ENCODE measurements at places on chromosomes 2 and 18.

- H3K4me3 ChIP-seq = no peak overlapping the region
- no peaks in the 10 kb centered on the region for H3K4me1 ChIP-seq
- H3K27ac ChIP-seq = no peak overlapping the region
- no peaks in the 10 kb centered on the region for H3K27me3 ChIP-seq
- no peaks in the 10 kb centered on the region for H3K36me3 ChIP-seq
- DNase-seq = peak; percentile 11
Measured at GRCh38 chr2:127580167-127581049, 44.9 kb downstream of the MYO7B start.

GRCh38 chr2:215851082-215851481, 162.3 kb downstream of the MREG start:
- no peak overlapping the region for H3K27ac ChIP-seq
- no peak overlapping the region for H3K4me3 ChIP-seq
- peaks cover 2% of the 10 kb centered on the region for H3K4me1 ChIP-seq
- no peaks in the 10 kb centered on the region for H3K36me3 ChIP-seq
- H3K27me3 ChIP-seq = no peaks in the 10 kb centered on the region
- DNase-seq = no peak

DNA sequence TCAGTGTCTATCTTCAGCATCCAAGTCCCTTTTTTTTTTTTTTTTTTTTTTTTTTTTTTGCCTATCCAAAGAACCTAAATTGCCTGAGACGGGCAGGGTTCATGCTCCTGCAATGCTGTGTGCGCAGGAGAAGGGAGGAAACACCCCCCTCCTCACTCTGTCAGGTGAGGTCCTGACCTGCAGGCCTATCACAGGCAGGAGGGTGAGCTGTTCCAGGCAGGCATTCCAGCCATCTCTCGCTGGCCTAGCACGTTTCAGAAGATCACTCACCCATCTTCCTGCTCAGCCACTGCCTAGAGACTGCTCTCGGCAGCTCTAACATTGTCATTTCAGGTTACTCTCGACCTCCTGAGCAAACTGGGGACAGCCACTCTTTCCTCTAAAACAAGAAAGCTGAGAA, 48.4 kb upstream of the LAPTM4A start:
- no peak overlapping the region for H3K4me3 ChIP-seq
- H3K36me3 ChIP-seq = no peaks in the 10 kb centered on the region
- H3K4me1 ChIP-seq = no peaks in the 10 kb centered on the region
- no peaks in the 10 kb centered on the region for H3K27me3 ChIP-seq
- no peak overlapping the region for H3K27ac ChIP-seq
- no peak for DNase-seq

GRCh38 chr2:177053038-177053437, 159.6 kb upstream of the HNRNPA3 start:
- H3K27ac ChIP-seq = no peak overlapping the region
- no peaks in the 10 kb centered on the region for H3K4me1 ChIP-seq
- H3K4me3 ChIP-seq = no peak overlapping the region

DNA sequence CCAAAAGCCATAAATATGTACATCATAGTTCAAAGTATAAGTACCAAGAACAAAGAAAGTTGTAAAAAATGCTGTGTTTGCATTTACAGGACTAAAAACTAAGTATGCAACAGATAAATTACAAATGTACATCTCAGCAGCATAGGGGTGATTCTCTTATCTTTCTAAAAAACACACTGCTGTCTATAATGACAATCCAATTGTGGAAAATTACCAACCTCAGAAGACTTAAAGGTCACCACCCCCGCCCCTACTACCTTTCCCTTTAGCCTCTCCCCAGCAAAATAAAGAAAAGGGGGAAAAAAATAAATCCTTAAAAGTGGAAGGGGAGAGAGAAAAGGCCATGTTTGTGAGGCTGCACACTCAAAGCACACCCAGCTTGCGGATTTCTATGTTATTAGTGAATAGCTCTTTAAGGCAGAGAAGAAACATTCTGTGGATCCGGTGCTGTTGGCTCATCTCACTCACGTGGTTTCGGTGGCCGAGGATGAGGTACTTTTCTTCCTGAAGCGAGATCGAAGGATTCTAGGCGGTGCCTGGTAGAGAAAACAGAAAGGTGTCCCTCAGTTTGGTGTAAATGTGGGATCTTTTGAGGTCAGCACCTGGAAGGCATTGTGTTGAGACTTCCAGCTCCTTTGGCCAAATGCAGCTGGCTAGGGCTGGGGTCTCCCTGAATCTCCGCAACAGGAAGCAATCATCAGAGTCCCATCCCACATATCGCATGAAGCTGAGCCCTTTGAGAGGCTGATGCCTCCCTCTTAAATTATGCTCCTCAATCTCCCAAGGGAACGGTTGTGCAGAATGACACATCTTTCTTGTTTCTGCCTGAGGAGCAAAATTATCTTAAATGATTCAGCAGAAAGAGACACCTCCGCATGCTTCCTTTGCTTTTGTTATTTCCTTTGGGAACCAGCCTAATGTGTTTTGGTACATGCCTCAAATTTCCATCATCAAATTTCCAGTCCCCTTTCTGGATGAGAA, 17.6 kb downstream of the MRPL35 start:
- peak overlapping the region; percentile 8 for H3K4me3 ChIP-seq
- no peaks in the 10 kb centered on the region for H3K4me1 ChIP-seq
- no peaks in the 10 kb centered on the region for H3K36me3 ChIP-seq
- no peaks in the 10 kb centered on the region for H3K27me3 ChIP-seq

- H3K36me3 ChIP-seq = no peaks in the 10 kb centered on the region
- no peaks in the 10 kb centered on the region for H3K4me1 ChIP-seq
- no peak overlapping the region for H3K27ac ChIP-seq
- no peaks in the 10 kb centered on the region for H3K27me3 ChIP-seq
- H3K4me3 ChIP-seq = no peak overlapping the region
Measured at GRCh38 chr2:131033786-131034121, 59.5 kb downstream of the FAM168B start.

Measured in ovary (tissue), 10 donors.